Motor neuron (in vitro differentiated cells): ENCODE measurements at places on chromosomes 4 and X.

DNA sequence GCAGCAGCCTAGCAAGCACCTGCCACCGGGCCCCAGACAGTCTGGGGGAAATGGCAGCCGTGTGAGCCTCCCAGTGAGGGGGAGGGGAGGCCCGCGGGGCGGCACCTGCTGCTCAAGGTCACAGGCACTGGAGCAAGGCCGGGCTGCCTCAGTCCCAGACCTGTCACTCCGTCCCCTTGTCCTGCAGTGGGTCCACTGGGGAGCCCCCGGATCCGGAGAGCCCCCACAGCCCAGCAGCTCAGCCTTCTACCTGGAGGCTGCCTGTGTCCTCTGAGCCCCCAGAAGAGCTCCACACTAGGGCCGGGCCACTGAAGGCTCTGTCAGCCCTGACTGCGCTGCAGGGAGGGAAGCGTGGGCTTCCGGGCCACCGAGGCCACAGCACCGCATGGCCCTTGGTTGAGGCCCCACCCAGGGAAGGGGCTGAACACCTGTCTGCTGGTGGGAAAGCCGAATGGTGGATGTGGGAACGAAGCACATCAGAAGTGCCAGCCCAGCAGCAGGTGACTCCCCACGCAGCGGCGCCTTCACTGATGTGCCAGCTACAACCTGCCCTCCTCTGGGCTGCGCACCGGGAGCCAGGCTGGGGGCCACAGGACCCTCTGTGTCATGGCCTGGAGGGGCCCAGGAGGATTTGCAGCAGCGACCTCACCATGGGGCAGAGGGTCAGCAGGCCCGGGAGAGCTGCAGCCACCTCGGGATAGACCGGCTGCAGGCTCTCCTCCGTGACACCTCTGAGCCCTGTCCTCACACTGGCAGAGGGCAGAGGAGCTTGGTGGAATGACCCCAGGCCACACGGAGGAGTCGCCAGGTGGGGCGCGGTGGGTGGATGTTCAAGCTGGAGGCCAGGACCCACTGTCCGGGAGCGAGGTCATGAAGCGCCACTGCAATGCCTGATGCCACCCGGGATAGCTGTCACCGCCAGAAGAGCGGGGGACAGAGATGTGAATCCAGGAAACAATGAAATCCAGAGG lies 35.0 kb upstream of the MXD4 start:
- ATAC-seq = peak; percentile 20

GRCh38 chrX:153870288-153870690 lies 15.7 kb downstream of the L1CAM start:
- ATAC-seq = no peak

DNA sequence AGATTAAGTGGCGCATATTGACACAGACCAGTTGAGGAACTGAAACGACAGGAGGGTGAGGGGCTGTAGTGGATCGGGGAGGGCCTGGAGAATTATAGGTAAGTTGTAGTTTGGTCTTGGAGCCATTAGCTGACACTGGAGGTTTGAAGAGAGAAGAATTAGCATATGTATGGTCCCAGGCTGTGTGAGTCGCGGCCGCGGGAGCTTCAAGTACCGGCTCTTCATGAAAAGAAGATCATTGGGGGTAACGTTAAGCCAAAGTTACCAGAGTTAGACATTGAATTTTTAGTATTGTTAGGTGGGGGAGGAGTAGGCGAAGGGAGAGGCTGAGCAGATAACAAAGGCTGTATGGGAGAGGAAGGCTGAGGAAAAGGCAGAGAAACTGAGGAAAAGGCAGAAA lies 56.5 kb downstream of the ZNF674 start:
- no peak for ATAC-seq

GRCh38 chrX:71301195-71301924 lies at the start of gene ITGB1BP2:
Gene ITGB1BP2, plus strand, starts transcription at chrX:71301750. Its CDS starts 57 bp downstream, at chrX:71301807.
- ATAC-seq = no peak

- ATAC-seq = peak; percentile 81
Observed at GRCh38 chr4:98614094-98614493, 44.3 kb downstream of the TSPAN5 start.

DNA sequence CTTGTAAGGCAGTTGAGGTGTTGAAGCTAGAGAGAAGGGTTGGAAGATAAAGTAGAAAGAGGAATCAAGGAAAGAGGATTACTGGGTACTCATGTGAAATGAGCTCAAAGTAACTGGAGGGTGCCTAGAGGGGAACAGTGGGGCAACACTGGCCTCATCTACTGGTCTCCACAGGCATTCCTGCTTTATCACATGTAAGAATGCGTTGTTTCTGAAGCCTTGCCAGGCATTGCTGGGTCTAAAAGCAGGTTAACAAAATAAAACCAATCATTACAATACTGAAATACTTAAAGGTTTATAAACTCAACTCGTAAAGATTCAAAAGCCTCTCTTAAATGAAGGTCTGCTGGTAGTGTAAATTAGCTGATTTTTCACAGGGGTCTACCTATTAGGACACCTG lies 96.0 kb downstream of the FANCB start:
- ATAC-seq = no peak
